ENCODE measurements at places on chromosomes 1 and 21.

DNA sequence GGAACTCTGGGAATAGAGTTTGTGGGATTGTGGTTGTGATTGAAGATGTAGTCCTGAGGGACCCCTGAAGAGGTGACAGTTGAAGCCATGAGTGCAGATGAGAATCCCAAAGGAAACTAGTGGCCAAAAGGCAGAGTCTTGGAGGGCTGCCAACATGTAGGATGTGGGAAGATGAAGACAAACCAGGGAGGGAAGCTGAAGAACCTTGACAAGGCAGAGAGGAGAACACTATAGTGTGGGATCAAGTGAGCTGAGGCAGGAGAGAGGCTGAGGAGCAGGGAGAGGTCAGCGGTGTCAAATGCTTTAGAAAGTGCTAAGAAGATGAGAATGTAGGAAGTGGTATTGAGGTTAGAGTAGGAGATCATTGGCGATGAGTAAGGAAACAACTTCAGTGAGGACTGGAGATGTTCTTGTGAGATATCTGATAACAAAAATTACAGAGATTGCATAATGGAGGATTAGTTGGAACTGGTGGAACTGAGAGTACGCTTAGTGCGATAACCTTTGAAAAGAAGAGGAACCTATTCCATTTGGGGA lies 88.5 kb upstream of the VCAM1 start:
- peak; percentile 96 for DNase-seq

- no peak for DNase-seq
These were observed 48.9 kb downstream of the RASAL2 start for GRCh38 chr1:178142806-178143205.

DNA sequence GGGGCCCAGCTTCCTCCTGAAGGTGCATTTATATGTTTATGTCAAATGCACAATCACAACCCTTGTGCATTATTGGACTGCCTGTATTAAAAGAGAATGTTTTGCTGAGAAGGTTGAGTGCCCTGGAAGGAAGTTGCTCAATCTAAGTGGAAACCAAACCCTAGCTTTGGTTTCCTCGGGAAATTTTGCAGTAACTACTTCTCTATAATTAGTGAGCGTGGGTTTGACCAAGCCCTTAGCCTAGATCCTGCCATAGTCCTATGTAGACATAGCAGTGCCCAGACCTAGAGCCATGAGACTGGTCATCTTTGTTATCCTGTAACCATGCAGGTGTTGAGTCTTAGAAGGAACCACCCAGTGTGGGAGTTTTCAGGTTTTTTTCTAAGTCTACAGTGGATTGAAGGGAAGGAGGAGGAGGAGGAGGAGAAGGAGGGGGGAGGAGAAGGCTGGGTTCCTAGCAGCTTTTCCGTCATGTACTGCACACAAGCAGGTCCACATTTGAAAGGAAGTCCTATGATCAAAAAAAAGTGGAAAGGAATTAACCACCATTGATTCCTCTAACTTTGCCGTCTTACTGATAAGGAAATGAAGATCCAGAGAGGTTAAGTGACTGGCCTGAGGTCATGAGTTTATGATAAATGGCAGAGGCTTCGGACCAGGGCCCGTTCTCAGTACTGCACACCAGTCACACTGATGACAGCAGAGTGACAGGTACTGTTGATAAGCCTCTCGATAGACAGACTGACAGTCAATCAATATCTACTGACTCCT lies 72.2 kb upstream of the LYST start:
- DNase-seq, result peak; percentile 50

DNA sequence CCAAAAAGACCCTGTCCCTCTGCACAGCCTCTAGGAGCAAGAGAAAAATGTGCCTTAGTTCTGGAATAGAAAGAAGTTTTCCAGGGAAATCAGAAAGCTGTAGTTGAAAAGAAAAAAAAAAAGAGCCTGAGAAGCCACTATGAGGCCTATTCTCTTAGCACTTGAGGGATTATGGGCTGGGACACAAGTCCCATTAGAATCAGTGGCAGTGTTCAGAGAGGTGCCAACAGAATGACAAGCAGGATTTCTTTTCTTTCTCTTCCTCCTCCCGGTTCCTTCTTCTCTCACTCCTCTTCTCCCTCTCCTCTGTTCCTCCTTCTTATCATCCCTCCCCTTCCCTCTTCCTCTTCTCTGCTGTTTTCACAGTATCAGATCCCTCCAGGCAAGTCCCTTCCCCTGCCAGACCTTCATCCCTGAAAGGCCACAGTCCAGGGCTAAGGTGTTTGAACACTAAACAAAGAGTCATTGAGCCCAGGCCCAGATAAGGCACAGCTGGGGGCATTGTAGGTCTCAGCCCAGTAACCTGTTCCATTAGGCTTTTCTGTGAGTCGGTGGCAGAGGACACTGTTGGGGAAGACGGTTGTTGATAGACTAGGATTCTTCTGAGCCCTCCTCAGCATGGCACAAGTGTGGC lies 64.7 kb upstream of the LPGAT1 start:
- no peak for DNase-seq

- no peak for DNase-seq
These were observed 579.2 kb upstream of the PKN2 start for GRCh38 chr1:88104886-88105285.

GRCh38 chr1:219143735-219144134 lies 29.9 kb upstream of the LYPLAL1 start:
- no peak for DNase-seq

DNA sequence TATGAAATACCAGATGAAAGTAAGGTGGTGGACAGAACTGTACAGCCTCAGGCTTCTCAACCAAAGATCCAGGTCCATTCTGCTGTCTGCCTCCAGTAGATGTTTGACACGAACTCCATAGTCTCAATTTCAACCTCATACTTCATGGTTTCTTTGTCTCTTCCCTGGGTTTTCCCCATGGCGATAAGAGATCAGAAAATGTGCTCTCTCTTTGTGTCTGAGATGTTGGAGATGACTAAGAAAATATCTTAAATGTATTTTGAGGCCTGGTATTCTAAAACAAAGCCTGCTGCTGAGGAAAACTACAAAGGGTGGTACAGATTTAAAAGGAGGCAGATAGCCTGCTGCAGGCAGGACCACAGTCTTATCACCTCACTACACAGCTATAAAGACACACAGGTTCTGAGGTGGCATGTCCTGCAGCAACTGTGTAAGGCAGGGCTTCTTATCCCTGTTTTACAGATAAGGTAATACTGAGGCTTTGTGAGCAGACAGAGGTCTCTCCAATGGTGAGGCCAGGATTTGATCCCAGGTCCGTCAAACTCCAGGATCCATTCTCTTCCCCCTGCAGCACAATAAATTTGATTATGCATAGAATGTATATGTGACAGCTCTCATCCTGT lies 40.0 kb upstream of the CACNA1E start:
- DNase-seq, result no peak

GRCh38 chr21:23644768-23645167 lies 1962.5 kb downstream of the MRPL39 start:
- DNase-seq, result no peak

Data from choroid plexus epithelial cell (primary cell).